ENCODE measurements at places on chromosomes 16 and 17.
A peak's percentile ranks its signal among the peaks of the same experiment; 100 is the strongest.

DNA sequence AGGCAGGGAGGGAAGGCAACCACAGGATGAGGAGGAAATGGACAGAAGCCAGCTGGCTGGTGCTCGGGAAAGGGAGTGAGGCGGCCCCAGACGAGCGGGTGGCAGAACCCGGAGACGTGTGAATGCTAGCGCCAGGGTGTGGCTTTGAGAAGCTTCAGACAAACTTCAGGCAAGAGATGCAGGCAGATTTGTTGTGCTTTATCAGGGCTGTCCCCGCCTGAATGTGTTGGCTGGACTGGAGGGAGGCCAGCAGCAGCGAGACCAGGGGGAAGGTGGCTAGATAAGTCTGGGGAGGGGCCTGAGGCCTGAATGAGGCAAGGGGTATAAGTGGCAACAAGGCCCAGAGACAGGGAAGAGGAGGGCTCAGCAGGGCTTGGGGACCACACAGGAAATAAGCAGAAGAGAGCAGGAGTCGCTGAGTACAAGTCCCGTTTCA, 22.0 kb downstream of the CAMKK1 start:
- DNase-seq: peak; percentile 23

- peak; percentile 64 for DNase-seq
Measured at GRCh38 chr17:41917679-41918313, 955 bp downstream of the ACLY start.

DNA sequence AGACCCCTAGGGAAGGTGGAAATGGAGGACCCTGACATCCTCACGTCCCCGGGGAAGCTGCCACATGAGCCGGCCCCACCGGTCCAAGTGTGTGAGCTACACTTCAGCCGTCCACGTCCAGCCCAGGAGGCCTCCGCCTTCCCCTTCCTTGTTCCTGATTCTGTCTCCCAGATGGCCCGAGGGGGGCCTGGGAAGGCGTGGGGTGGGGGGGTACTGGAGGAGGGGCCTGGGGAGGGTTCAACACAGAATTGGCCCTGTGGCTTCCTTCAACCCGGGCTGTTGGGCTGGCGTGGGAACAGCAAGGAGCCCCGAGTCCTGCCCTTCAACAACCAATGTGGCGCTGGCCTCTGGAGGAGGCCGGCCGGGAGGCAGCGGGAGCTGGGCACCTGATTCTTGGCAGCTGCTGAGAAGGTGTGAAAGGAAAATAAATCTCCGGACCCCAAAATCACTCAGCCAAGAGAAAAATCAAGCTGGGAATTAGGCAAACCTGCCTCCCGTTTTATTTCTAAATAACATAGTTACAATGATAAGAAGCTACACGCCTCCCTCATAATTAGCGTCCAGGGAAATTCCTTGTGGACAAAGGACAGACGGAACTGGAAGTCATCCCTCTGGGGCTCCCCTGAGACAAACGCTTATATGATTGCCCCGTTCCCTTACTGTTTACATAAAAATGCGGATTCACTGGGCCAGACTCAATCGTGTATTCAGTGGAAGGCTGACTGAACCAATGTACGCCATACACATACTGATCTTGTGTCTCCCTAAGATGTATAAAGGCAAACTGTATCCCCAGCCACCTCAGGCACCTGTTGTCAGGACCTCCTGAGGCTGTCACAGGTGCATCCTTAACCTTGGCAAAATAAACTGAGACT, 1.8 kb upstream of the APRT start:
- DNase-seq: no peak

DNA sequence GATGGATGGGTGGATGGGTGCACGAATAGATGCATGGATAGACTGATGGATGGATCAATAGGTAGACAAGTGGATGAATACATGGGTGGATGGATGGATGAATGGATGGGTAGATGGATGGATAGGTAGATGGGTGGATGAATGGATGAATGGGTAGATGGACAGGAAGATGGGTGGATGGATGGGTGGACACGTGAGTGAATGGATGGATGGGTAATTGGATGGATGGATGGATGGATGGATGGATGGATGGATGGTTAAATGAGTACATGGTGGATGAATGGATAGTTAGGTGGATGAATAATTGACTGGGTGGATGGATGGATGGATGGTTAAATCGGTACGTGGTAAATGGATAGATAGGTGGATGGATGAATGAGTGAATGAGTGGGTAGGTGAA, 89.7 kb upstream of the ZNF469 start:
- no peak for DNase-seq

DNA sequence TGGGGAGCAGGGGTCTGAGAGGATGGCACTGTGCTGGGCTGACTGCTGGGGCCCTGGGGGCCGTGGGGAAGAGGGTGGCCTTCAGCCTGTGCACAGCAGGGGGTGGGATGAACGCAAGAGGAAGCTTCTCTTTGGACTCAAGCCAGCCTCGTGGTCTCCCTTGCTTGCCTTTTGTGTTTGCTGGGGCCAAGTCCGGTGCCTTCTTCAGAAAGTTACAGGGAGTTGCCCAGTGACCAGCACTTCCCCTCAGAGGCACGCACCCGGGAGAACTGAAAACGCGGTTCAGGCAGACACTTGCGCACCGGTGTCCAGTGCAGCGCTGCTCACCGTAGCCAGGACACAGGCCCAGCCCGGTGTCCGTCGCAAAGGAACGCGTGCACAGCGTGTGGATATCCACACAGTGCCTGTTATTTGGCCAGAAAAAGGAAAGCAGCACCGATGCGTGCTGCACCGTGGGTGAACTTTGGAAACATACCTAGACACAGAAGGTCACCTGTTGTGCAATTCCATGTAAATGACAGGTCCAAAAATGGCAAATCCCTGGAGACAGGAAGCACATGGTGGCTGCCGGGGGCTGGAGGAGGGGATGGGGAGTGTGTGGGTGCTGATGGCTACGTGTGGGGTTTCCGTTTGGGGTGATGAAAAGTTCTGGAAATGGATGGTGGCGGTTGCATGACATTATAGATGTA, 29.4 kb upstream of the NUDT16L1 start:
- DNase-seq: no peak

DNA sequence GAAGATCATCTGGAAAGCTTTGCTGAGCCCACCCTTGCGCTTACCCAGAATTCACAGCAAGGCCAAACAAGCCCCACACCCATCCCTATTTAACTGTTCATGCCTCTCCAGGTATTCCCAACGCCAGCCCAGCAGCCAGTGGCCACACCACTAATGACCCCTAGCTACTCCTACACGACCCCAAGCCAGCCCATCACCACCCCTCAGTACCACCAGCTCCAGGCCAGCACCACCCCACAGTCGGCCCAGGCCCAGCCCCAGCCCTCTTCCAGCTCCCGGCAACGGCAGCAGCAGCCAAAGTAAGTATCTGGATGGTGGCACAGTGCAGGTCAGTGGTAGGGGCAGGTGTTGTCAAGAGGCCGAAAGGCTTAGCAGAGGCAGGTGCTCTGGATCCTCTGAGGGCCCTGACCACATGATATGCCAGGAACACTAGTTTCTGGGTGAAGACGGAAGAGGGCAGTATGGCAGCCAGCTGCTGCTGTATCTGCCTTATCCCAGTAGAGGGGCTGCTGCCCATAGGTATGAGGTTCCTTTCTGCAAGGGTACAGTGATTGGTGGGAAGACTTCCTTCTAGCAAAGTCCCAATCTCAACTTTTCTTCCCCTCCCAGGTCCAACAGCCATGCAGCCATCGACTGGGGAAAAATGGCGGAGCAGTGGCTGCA, 10.7 kb downstream of the PROCA1 start:
- no peak for DNase-seq

- DNase-seq: no peak
Measured at GRCh38 chr17:66983414-66984021, 19.0 kb downstream of the CACNG4 start.

- DNase-seq: no peak
Measured at GRCh38 chr17:75073618-75074047, 14.1 kb upstream of the SLC16A5 start.

DNA sequence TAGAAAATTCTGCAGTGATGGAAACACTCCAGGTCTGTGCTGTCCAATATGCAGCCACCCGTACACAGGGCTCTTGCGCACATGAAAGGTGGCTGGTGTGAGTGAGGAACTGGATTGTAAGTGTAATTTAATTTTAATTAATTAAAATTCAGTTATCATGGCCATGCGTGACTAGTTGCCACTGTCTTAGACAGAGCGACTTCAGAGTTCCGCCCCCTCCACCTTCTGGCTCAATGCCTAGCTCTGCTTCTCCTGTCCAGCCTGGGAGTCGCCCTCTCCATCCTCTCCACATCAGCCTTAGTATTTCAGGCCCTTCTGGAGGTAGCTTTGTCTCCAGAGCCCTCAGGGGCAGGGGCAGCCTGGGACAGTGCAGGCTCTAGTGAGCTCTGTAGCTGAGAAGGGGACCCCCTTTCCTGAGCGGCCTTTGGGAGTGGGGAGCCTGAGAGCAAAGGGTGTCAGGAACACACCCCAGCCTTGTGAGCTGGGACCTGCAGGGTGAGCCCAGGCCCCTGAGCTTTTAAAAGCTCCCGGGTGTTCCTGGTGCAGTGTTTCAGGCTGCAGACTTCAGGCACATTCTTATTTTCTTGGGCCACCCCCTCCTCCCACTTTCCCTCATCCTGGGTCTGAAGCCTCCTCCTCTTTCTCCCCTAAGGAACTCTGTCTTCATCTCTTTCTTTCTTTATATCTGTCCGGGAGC, 99.4 kb downstream of the IRF8 start:
- no peak for DNase-seq
